Fibroblast of lung (primary cell): ENCODE measurements at places on chromosomes 7 and 10. TPM values are rescaled to one million over a fixed set of nuclear protein-coding genes. Genes with fewer than 3 reads are reported as not detected.

The RBP3 gene
- total RNA-seq = not detected in 2 replicates

- no peak for DNase-seq
Observed at GRCh38 chr7:50653981-50654425, 88.8 kb upstream of the DDC start.

DNA sequence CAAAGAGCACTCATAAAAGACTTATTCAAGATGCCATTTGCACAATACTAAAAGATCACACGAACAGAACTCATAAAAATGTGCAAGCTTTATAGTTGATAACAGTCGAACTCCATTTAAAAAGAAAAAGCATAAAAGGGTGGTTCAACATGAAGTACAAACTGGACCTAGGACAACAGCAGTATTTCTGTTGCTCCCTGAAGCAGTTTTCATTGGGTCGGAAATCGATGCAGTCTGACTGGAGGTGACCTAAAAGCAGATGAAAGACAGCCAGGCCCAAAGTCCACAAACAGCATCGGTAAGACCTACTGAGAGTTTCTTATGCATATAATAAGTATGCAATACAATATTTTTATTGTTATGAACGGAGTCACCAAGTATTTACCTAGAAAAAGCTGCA lies 23.9 kb downstream of the FAM171A1 start:
- DNase-seq = no peak

The SPDYE6 gene
- total RNA-seq = not detected in 2 replicates

DNA sequence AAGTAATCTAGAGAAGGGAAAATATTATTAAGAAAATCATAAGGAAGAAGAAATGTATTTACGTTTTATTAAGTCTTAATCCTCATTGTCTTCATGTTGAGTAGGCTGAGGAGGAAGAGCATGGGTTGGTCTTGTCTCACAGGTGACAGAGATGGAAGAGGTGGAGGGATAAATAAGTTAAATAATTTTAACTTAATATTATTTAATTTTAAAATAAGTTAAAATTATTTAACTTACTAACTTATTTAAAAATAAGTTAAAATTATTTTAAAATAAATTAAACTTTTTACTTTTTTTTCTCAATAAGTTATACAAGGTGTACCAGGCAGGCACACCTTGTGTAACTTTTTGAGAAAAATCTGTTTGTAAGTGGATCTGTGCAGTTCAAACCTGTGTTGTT lies 36.6 kb downstream of the STK31 start:
- no peak for DNase-seq

The DNMBP gene
- 5.9 and 12.9 TPM in 2 replicates for total RNA-seq

- no peak for DNase-seq
Observed at GRCh38 chr7:120819861-120820260, 38.1 kb downstream of the TSPAN12 start.

GRCh38 chr10:21313691-21314090 lies 211.8 kb downstream of the SKIDA1 start:
- DNase-seq = no peak

- DNase-seq = no peak
Observed at GRCh38 chr10:131396121-131397050, 84.9 kb upstream of the TCERG1L start.

DNA sequence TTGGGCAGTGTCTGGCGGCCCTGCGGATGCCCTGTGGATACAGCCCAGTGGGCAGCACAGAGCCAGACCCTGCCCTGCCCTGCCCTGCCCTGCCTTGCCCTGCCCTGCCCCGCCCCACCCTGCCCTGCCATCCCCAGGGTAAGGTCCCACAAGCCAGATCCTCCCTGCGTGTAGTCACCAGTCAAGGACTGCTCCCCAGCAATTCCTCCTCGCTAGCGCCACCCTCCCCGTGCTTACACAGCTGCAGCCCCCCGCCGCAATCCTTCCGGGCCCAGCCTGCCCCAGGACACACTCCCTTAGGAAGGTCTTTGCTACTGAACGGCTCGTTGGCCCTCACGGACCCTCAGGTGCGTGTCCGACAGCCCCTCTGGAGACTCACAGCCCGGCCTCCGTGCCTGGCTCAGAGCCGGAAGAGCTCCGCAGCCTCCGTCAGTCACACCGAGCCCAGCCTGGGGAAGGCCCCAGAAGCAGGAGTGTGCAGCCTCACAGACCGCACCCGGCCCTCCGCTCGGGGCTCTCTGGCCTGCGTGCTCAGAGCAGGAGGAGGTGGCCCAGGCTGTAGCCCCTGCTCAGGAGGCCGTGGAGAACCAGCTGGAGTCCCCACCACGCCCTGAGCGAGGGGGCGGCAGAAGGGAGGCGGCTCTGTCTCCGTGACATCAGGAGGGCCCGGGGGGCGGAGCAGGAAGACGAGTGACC lies 68.3 kb downstream of the PWWP2B start:
- DNase-seq = no peak

DNA sequence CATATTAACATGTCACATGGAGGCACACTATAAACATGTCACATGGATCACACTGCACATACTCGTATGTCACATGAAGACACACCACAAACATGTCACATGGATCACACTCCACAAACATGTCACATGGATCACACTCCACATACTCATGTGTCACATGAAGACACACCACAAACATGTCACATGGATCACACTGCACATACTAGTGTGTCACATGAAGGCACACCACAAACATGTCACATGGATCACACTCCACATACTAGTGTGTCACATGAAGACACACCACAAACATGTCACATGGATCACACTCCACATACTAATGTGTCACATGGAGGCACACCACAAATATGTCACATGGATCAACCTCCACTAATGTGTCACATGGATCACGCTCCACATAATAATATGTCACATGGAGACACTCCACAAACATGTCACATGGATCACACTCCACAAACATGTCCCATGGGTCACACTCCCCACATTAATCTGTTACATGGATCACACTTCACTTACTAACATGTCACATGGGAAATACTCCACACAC lies 195.6 kb upstream of the PFKP start:
- no peak for DNase-seq

The LIPJ gene
- under 0.01 and 0.26 TPM in 2 replicates for total RNA-seq

- no peak for DNase-seq
Observed at GRCh38 chr7:137952426-137952805, 49.5 kb downstream of the CREB3L2 start.
